ENCODE measurements at places on chromosomes 4 and X.

GRCh38 chrX:136046295-136047015, 61.2 kb downstream of the SLC9A6 start:
- no peak for DNase-seq

GRCh38 chrX:121146059-121146628, 98.7 kb downstream of the GLUD2 start:
- no peak for DNase-seq

DNA sequence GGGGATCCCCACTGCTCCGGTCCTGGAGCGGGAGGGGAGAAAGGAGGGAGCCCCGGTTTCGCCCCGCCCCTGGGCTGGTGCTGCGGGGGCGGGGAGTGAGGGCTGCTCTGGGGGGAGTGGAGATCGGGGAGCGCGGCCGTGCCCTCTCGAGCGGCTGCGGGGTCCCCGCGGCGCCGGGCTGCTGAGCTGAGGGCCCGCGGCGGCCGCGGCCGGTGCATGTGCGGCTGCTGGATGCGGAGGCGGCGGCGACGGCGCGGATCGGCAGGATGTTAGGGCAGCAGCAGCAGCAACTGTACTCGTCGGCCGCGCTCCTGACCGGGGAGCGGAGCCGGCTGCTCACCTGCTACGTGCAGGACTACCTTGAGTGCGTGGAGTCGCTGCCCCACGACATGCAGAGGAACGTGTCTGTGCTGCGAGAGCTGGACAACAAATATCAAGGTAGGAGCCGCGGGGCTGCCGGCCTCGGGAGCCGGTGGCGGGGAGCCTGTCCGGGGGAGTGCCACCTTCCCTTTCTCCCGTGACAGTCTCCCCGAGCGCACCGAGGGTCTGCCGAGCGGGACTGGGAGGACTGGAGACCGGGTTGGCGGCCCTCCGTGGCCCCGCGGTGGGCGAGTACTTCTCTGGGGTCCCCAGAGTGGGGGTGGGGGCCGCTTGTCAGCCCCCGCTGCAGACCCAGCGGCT, at the start of gene ING2:
ING2 (plus strand) TSS at position 129 of the 681 bp plus-strand sequence; CDS start at position 267, 138 bp downstream.
- DNase-seq, result no peak

GRCh38 chrX:46294234-46294633, 251.0 kb downstream of the ZNF674 start:
- no peak for DNase-seq

GRCh38 chr4:174532445-174532844, 10.2 kb upstream of the HPGD start:
- DNase-seq, result no peak

All from stimulated activated CD8-positive, alpha-beta memory T cell treated with anti-CD3 and anti-CD28 coated beads, Interleukin-2, amount 100 ng/mL, for 1 hour (primary cell).